ENCODE measurements at places on chromosomes 5 and 9.

DNA sequence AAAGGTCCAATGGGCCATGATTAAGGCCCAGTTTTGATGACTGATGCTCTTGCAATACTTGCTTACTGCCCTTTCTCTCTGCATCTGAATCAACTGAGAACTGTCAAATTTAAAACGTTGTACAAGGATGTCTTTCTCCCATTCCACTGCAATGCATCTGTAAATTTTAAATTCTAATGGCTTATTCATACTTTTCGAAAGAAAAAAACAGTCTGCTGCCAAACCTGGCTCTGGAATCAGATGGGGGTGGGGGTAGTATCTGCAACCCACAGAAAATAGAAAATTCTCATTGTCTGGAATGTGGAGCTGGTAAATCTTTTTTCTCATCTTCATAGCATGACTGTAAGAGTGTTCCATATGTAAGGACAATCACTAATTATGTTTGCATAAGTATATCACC is 371.8 kb upstream of the RFX3 start:
- no peak for DNase-seq

DNA sequence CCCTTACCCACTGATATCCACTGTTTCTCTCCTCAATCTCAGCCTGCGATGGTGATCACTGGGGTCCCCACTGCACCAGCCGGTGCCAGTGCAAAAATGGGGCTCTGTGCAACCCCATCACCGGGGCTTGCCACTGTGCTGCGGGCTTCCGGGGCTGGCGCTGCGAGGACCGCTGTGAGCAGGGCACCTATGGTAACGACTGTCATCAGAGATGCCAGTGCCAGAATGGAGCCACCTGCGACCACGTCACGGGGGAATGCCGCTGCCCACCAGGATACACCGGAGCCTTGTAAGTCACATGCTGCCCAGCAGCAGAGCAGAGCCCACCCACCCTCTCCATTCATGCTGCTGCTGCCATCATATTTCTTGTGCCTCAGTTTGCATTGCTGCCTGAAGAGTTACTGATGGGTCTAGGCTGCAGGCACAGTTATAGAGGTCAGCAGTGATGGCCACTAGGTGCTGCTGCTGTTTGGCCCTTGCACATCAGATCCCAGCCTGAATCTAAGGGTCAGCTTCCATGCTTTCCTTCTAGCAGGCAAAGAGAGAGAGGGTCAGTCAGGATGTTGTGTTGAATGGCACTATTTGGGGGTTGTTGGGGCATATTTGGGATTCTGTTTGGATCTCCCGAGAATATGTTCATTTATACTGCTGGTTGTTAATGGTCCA is 106.0 kb downstream of the MEGF10 start:
- DNase-seq = no peak

- DNase-seq = no peak
Observed at GRCh38 chr5:174947548-174947947, 223.2 kb downstream of the MSX2 start.

DNA sequence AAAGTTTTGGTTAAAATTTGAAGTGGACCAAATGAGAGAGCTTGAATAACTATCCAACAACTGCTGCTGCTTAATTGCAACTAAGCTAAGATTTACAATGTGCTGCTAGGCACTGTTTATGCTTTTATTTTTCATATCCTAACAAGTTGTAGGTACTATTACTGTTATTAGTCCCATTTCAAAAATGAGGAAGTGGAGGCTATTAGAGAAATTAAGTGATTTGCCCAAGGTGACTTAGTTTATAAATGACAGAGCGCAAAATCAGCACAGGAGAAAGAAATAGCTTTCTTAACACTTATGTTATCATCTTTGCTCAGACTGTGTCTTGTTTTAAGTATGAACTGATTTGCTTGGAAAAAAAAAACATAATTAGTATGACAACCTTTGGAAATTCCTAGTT is 23.1 kb downstream of the WDR36 start:
- DNase-seq = no peak

GRCh38 chr5:59335544-59335943 is 558.0 kb downstream of the PDE4D start:
- DNase-seq = no peak

- no peak for DNase-seq
Observed at GRCh38 chr5:22938362-22938761, 85.2 kb upstream of the CDH12 start.

GRCh38 chr5:138664276-138664943 is 88.8 kb upstream of the CTNNA1 start:
- no peak for DNase-seq

DNA sequence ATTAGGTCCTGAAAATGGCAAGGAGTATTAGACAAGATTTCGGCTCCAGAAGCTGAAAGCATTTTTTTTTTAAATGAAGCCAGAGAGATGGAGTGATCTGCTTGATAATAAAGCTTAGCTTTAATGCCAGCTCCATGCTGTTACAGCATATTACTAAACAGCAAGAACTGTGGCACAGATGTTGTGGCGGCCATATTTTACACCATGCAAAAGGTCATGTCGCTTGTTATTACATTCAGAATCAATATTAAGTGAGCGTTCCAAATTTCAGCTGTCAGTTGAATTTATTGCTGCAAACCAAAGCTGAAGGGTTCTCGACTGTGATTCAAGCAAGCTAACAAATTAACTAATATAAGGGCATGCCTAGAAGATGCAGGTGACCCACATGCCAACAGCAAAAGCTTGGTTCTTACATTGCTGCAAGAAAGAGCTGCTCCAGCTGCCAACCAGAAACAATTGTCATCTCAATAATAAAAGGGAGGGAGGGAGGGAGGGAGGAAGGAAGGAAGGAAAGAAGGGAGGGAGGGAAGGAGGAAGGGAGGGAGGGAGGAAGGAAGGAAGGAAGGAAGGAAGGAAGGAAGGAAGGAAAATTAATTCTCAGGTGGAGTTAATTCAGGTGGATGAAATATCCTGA is 517.7 kb upstream of the WWC1 start:
- DNase-seq = no peak

DNA sequence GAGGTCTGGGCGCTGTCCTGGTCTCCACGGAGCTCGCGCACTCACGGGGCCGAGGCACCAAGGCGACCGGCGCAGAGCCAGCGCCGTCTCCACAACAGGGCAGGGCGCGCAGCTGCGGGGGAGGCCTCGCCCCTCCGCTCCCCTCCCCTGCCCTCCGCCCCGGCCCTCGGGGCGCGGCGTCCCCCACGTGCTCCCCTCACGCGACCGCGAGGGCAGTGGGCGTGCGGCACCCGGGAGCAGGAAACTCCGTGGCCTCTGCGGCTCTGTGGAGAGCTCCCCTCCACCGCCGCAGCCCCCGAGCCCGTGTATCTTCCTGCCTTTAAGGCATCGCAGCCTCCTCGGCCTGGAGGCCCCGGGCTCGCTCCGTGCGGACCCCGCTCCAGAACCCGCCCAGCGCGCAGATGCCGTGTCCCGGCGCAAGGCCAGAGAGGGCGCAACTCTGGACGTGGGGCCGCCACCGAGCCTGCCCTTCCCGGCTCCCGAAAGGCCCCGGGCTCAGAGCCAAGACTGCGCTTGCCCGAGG is 708 bp upstream of the TUBB4B start:
- no peak for DNase-seq

DNA sequence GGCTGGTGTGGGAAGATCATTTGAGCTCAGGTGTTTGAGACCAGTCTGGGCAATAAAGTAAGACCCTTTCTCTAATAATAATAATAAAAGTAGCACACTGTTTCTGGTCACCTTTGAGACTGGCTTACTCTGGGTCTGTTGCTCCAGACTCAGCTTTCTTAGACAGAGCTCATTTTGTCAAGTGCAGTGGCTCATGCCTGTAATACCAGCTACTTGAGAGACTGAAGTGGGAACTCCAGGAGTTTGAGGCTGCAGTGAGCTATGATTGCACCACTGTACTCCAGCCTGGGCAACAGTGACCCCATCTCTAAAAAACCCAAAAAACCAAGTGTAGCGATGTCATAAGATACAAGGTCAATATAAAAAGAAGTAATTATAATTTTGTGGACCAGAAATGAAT is 36.4 kb upstream of the RNU6ATAC start:
- no peak for DNase-seq

DNA sequence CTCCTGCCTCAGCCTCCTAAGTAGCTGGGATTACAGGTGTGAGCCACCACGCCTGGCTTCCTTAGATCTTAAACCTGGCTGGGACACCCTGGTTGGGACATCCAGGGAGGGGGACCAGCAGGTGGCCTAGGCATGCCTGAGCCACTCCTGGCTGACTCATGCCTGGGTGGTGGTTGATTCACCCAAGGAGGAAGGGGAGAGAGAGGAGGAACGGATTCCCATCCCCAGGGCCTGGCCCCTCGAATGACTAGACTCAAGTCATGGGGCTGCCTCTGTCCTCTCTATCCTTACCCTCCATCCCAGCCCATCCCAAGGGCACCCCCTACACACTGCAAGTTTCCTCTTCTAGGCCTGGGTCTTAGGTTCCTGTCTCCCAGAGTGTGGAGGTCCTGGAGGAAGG is 12.7 kb downstream of the EEIG1 start:
- DNase-seq = no peak

DNA sequence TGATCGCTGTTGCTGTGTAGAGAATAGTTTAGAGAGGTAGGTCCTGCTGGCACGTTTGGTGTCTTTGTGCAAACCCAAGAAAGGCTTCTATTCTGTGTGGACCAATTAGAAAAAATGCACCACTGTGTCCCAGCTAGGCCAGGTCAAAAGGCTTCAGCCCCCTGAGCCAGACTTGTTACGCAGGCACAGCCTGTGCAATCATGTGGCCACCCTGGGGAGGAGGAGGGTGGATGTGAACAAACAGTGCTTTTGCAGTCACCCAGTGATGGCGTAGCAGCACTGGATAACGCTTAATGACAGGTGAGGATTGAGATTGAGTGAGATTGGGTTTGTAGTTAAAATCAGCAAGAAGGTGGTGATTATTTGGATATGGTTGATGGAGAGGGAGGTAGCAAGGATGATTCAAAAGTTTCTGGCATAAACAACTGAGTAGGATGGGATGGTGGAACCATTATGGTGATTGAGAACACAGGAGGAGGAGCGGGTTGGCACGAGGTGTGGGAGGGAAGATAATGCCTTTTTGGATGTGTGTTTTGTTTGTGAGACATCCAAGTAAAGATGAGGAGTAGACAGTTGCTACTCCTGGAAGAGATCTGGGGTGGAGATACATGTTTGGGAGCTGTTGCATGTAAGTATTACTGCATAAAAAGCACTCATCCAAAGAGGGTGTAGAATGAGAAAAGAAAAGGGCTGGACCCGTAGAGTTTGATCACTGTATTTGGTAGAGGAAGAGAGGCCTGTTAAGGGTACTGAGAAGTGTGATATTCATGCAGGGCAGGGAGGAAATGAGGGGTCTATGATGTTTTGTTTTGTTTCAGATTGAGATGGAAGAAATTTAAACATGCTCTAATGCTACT is 6.7 kb downstream of the GCNT1 start:
- no peak for DNase-seq

DNA sequence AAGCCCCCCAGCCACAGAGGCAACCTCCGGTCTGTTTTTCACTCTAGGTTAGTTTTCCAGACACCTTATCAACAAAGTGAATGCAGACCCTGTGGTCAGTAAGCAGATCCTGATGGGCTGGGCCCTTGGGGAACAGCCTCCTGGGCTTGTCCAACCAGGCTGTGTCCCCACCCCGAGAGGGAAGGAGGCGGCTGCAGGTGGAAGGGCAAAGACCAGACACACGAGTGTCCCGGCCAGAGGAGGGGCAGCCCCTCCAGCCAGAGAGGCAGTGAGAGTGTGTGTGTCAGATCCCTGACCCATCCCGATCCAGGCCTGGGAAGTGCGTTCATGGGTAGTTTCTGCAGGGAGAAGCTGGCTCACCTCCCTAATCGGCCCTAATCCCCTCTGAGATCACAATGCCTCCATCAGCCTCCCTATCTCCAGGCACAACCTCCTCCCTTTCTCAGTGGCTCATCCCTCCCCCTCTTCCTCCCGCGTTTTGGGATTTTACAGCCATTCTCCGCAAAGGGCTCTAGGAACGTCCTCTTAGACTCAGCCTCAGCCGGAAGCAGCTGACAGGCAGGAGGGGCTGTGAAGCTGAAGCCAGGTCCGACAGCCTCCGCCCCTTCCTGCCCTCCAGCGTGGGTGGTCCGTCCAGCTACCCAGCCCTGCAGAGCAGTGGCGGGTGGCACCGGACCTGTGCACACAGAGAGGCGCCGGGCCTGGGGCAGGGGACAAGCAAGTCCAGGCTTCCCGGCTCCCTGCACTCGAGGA is 9.7 kb downstream of the SLC12A7 start:
- DNase-seq = no peak

DNA sequence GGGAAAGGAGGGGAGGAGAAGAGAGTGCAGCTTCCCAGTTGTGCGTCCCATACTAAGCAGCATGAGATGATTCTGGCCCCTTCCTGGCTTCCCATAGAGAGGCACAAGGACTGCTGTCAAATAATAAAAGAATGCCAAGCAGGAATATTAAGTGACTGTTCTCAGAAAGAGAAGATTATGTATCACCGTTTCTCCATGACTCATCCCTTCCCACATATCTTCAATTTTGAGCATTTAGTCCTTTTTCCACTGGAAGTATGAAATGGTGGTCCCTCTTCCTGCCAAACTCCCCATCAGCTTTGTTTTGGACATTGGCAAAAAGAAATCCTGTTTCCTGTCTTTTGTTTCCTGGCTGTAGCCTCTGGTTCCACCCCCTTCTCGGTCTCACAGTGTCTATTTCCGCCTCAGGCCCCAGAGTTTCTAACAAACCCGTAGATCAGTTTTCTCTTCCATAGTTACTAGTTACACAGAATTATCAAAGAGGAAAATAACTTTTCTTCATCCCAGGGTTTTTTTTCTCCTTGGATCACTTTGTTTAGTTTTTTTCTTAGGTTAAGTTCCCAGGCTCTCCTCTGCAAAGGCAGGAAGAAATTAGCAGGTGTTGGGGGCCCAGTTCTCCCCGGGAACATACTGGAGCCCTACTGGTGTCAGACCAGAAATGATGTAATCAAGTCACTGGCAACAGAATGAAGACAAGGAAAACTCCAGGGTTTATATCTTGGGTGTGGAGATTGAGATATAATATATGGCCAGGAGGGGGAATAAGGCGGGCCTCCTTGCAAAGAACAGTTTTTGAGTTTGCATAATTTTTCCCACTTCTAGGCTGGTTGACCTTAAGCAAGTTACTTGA is 26.4 kb upstream of the ARHGAP26 start:
- no peak for DNase-seq

DNA sequence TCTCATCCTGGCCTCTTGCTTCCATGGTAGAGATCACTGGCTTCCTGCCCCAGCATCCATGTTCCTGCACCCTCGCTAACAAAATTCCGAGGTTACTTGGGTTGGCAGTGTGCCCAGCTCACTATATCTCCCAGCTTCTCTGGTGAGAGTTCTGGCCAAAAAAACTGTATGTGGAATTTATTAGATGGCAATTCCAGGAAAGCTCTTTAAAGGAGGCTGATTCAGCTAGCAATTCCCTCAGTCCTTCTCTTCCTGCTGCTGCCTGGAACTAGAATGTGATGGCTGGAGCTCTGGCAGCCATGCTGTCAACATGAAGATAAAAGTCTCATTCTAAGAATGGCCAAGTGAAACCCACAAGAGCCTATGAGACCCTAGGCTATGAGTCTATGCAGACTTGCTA is 88.8 kb downstream of the SECISBP2 start:
- no peak for DNase-seq

GRCh38 chr5:134098690-134099089 is 15.8 kb upstream of the TCF7 start:
- no peak for DNase-seq

GRCh38 chr5:16304846-16305245 is 125.3 kb upstream of the MARCHF11 start:
- DNase-seq = no peak
